CD8-positive, alpha-beta T cell (primary cell): ENCODE measurements at places on chromosomes 3 and 15.
A peak's percentile ranks its signal among the peaks of the same experiment; 100 is the strongest.

DNA sequence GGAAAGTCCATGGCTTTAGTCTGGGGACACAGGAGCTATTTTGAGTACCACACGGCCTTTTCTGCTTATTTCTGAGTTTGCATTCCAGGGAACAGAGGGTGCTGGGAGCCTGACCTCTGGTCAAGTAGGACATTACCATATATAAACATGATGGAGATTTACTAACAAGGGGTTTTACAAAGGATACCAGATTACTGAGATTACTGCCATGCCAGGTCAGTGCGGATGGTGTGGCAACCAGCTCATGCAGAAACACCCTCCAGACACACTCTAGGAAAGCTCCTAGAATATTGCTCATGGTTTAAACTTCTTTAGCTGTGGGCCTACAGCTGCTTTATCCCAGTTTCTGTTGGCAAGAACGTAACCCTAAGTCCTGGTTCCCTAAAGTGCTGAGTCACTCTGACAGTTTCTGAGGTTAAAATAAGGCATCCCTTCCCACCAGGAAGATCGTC lies 54.3 kb upstream of the AGTR1 start:
- no peak for DNase-seq

GRCh38 chr3:184765730-184766074 lies 46.3 kb upstream of the VPS8 start:
- DNase-seq: no peak

- DNase-seq: no peak
Measured at GRCh38 chr3:83076041-83076440, 1314.6 kb upstream of the GBE1 start.

GRCh38 chr3:549636-550035 lies 353.1 kb downstream of the CHL1 start:
- DNase-seq: no peak

- DNase-seq: no peak
Measured at GRCh38 chr3:163745204-163745603, 1333.1 kb downstream of the SI start.

GRCh38 chr15:49621401-49621811 lies 558 bp downstream of the DTWD1 start:
- no peak for DNase-seq

DNA sequence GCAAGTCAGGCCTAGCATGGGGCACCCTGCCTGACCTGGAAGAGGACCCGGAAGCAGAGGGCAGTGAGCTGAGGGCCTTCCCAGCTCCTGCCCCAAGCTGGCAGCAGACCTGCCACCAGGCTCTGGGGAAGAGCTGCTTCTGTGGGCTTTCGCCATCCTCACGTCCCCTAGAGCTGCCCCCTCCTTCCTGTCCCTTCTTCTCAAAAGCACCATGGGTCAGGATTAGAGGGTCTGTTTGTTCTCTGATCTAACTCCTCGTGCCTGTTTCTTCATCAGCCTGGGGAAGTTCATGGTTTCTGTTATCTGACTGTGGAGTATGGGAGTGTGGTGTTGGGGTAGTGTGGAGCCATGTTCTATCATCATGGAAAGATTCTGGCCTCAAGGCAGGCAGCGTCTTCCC lies 58.4 kb upstream of the POLG start:
- DNase-seq: no peak

GRCh38 chr15:76840830-76841460 lies 64.2 kb downstream of the SCAPER start:
- DNase-seq: no peak

DNA sequence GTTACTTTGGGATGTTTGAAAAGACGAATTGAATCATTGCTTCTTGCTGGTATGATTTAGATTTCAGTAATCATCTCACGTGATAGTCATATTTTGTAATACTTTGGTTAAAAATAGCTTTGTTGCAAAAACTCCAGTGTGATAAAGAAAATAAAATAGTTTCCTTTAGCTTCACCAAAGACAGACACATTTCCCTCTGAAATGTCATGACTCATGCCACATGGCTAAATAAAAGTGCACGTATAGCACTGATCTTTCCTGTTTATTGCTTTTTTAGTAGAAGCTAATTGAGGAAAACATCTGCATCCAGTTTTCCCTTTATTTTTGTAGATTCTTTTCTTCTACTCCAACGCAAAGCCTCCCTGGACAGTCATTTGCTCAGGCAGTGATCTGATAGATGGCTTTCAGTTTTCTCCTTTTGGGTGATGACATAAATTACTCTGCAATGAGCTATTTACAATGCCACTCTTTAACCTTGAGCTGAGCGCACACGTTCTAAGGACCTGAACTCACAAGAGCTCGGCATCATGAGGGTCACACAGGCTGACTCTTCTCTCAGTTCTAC lies 84.9 kb downstream of the ARNT2 start:
- DNase-seq: no peak

DNA sequence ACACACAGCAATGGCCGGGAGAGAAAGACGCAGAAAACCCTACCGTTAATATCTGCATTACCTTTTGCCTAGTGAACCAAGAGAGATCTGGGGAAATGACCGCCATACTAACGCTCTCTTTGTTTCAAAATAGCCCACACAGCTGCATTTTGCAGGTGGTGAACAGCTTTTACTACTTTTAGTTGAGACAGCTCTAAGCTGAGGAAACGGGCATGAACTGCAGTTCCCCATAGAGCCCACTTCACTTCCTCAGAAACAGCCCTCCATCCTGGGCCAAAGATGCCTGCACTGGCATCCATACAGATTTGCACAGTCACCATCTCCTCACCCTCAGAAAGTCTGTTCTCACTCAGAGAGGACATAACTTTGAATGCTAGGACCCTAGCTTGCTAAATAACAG lies 45.0 kb downstream of the ZNF860 start:
- no peak for DNase-seq

GRCh38 chr3:125121246-125122010 lies 65.6 kb upstream of the HEG1 start:
- peak; percentile 53 for DNase-seq

GRCh38 chr15:39860200-39860599 lies 59.9 kb downstream of the GPR176 start:
- DNase-seq: no peak

DNA sequence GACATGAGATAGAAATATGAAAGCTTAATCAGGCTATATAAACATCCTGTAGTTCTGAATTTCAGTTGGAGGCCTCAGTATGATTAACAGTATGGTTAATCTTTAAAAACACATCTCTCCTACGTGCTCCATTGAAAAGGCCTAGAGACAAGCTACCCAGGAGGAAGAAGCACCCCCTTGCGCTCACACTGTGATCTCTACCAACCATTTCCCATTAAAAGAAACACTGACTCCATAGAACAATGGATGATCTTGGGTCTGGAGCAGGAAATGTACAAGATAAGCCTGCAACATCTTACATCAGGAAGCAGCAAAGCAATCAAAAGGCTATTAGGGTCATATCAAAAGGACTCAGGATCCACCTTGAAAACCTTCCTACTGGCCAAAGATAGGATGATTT lies 3.4 kb upstream of the EOGT start:
- no peak for DNase-seq
